ENCODE measurements at places on chromosomes 4 and X. TPM values are rescaled to one million over a fixed set of nuclear protein-coding genes. Genes with fewer than 3 reads are reported as not detected.

TMPRSS11A gene
- total RNA-seq: not detected

MAP3K15 gene
- total RNA-seq: 0.31 TPM

SPANXA1 gene
- not detected for total RNA-seq

CACNA1F gene
- total RNA-seq: 0.07 TPM

FAM156B gene
- 20.4 TPM for total RNA-seq

TAF7L gene
- total RNA-seq: 0.19 TPM

HSD17B13 gene
- total RNA-seq: 0.19 TPM

UFSP2 gene
- 25.7 TPM for total RNA-seq

SPRY1 gene
- 60.2 TPM for total RNA-seq

NDNF gene
- not detected for total RNA-seq

FOXO4 gene
- total RNA-seq: 9.8 TPM

KLHL5 gene
- total RNA-seq: 40.4 TPM

TRIM61 gene
- total RNA-seq: 3.7 TPM

COL4A6 gene
- total RNA-seq: not detected

GPRIN3 gene
- total RNA-seq: 26.8 TPM

SMIM31 gene
- total RNA-seq: not detected

ZFYVE28 gene
- 4.4 TPM for total RNA-seq

RNF128 gene
- not detected for total RNA-seq

MAGEA10 gene
- total RNA-seq: not detected

WAS gene
- total RNA-seq: 99.0 TPM

TXK gene
- total RNA-seq: 7.6 TPM

MAGEA12 gene
- not detected for total RNA-seq

OTC gene
- not detected for total RNA-seq

SLC25A4 gene
- 1.9 TPM for total RNA-seq

FAM9A gene
- not detected for total RNA-seq

FAM53A gene
- 3.5 TPM for total RNA-seq

CENPVL1 gene
- total RNA-seq: not detected

HTATSF1 gene
- 55.1 TPM for total RNA-seq

CPE gene
- total RNA-seq: not detected

BEND2 gene
- total RNA-seq: not detected

ANXA10 gene
- total RNA-seq: not detected

ABCD1 gene
- 6.6 TPM for total RNA-seq

COL25A1 gene
- total RNA-seq: not detected

CTPS2 gene
- total RNA-seq: 6.6 TPM

PCDH10 gene
- total RNA-seq: not detected

TRIM75 gene
- not detected for total RNA-seq

PRICKLE3 gene
- total RNA-seq: 22.7 TPM

AR gene
- 0.05 TPM for total RNA-seq

IBSP gene
- not detected for total RNA-seq

KIAA1210 gene
- total RNA-seq: not detected

CT83 gene
- not detected for total RNA-seq

CDKL5 gene
- 0.23 TPM for total RNA-seq

VCX2 gene
- total RNA-seq: not detected

TMEM35A gene
- total RNA-seq: not detected

SLC25A43 gene
- 10.6 TPM for total RNA-seq

MTNR1A gene
- not detected for total RNA-seq

ACE2 gene
- not detected for total RNA-seq

CT45A3 gene
- not detected for total RNA-seq

MAGEB6B gene
- total RNA-seq: not detected
